ENCODE measurements at places on chromosomes 7 and 10. TPM values are rescaled to one million over a fixed set of nuclear protein-coding genes. Genes with fewer than 3 reads are reported as not detected.

- no peak for DNase-seq
Observed at GRCh38 chr7:143456992-143457793, 13.9 kb downstream of the TAS2R60 start.

DNA sequence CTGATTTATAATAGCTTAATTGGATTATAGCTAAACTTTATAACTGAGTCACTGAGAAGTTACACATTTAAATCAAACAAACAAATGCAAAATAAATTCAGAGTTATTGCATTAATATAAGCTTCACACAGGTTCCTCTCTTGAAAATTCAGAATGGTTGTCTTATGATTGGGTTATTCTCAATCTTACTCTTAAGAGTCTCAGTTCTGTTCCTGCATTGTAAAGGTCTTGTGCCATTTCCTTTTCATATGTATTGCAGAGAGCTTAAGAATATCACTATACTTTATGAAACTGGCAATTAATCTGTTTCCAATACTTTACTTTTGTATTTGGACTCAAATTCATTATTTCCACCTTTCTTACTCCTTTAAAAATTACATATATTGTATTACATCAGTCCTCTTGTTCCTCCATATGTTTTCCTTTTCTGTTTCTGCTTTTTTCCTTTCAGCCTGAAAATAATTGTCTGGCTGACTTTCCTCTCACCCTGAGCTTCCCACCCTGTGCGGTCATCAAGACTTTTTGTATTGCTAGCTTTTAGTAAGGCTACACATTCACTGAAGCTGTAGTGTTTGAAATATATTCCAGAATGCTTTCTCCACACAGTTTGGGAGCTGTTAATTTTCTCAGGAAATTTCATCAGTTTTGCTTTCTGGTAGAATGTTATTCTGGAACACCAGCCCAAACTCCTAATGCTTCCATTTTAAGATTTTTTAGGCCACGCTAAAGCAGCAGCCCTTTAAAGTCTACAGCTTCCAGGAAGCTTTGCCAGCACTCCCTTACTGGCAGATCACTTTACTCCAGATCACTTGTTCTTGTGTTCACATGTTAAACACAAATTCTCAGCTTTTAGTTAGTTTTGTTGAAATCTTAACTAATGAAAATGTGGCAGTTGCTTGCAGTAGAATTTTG is 139.4 kb downstream of the KCND2 start:
- no peak for DNase-seq

GRCh38 chr10:97138174-97138573 is 47.6 kb downstream of the SLIT1 start:
- DNase-seq: no peak

- no peak for DNase-seq
Observed at GRCh38 chr7:18700147-18700546, 204.6 kb downstream of the HDAC9 start.

CPED1 gene
- 126 TPM for total RNA-seq

SPDYE2 gene
- total RNA-seq: not detected

LRRC18 gene
- total RNA-seq: not detected

RAMP3 gene
- 123 TPM for total RNA-seq

DNA sequence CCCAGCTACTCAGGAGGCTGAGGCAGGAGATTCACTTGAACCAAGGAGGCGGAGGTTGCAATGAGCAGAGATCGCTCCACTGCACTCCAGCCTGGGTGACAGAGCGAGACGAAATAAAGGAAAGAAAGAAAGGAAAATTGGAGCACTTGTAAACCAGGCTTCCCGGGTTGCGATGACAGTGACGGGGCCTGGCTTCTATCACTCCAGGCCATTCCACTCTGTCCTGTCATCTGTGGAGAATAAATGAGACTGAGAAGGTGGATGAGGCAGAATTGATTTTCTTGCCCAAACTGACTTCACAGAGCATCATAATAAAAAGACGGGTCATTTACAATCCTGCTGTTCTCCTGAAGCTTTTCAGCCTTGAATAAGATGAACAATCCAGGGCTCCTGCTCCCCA is 12.1 kb upstream of the KPNA7 start:
- no peak for DNase-seq

GRCh38 chr10:3969876-3970666 is 185.1 kb upstream of the KLF6 start:
- DNase-seq: no peak

ATOH7 gene
- not detected for total RNA-seq

EIF5AL1 gene
- total RNA-seq: 0.14 TPM

CCDC136 gene
- 34.7 TPM for total RNA-seq

PSPH gene
- total RNA-seq: 5.8 TPM

DNA sequence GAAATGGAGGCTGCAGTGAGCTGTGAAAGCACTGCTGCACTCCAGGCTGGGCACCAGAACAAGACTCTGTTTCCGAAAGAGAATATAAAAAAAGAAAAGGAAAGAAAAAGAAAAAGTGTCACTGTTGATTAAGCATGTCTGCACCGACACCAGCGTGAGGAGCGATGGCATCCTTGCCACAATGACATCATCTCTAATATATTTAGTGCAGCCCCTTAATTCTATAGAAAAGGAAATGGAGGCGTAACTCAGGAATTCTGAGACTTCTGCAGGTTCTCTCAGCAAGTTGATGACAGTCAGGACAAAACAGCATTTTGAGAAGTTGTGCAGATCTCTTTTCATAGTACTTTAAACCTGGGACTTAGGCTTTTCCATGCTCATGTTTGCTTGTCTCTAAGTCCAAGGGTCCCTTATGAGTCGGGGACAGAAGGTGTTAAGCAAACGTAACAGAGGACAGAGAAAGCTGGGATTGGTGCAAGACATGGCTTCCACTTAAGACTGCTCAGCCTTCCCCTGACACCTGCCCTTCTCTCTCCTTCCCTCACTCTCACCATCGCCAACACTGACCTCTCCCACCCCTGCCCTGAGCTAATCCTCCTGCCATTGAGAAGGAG is 16.9 kb upstream of the ANKRD1 start:
- DNase-seq: no peak

DOCK4 gene
- total RNA-seq: 22.3 TPM

- no peak for DNase-seq
Observed at GRCh38 chr7:71479231-71479630, 347.3 kb downstream of the GALNT17 start.

ADAM8 gene
- 14.0 TPM for total RNA-seq

DNA sequence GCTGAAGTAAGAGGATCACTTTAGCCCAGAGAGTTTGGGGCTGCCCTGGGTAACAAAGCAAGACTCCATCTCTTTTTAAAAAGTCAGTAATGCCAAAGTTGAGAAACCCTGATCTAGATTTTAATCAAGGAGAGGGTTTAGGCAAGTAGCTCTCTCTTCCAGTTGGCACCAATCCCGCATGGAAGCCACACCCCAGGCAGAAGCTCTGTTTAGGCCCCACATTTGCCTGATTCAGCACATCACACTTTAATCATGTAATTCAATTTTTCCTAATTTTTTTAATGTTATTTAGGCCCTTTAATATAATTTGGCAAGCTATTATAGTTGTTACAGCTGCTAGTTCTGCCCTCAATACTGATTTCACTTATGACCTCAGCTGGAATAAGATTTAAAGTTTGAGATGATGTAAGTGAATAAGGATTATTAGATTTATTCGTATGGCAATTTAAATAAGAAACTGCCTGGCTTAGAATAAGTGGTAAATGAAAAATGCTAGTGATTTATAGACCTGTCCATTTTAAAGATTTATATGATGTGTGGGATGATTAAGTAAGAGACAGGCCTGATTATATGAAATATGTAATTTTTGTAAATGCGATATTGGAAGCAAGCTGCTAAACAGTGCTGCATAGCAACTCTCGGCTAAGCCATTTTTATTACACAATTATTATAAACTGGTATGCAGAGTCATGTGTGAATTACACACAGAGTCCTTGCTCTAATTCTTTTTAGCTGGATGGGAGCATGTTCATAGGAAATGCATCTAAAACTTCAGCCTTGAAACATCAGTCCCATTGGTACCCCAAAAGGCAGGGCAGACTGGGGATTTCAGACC is 80.2 kb upstream of the NFE2L3 start:
- no peak for DNase-seq

KCNIP2 gene
- total RNA-seq: 1.2 TPM

GRCh38 chr10:90126256-90126595 is 424.8 kb downstream of the KIF20B start:
- DNase-seq: no peak

LRRN3 gene
- 3.0 TPM for total RNA-seq

HPSE2 gene
- 1.8 TPM for total RNA-seq

CNPY1 gene
- not detected for total RNA-seq

VPS37D gene
- total RNA-seq: 1.2 TPM

DNA sequence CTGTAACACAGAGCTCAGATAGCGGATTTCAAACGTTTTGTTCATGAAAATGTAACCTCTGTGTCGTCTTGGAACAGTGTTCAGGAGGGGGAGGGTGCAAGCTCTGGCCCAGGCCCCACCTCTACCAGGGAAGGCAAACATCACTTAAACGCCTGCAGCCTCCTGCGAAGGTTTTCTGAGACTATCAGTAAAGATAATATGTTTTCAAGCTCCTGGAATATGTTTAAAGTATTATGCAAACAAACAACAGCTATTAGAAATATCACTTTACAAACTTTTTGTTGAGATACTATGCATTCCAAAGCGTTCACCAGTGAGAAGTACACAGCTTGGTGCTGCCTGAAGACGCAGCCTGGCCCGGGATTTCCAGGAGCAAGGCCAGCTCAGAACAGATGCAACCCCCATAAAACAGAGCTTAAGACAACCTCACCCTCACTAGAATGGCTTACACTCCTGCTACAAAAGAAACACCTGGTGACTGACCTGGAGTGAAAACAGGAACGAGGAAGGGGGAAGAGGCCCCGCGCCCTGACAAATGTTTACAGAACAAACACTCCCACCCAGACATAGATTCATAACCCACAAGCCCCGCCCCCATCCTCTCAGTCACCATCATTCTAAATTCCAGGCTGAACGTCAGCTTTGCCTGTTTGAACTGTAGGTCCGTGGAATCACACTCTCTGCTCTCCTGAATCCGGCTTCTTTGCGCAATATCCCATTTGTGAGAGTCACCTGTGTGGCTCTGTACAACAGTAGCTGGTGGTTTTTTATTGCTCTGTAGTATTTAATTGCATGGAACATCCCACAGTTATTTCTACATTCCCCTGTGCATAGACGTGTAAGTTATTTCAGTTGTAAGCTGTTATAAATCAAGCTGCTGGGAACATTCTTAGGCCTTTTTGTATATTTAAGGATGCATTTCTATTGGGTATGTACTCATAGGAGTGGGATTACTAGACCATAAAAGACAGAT is 155.0 kb downstream of the PTPRN2 start:
- no peak for DNase-seq

LZTS2 gene
- 127 TPM for total RNA-seq

- no peak for DNase-seq
Observed at GRCh38 chr10:21531164-21531563, 2.9 kb upstream of the MLLT10 start.

DNA sequence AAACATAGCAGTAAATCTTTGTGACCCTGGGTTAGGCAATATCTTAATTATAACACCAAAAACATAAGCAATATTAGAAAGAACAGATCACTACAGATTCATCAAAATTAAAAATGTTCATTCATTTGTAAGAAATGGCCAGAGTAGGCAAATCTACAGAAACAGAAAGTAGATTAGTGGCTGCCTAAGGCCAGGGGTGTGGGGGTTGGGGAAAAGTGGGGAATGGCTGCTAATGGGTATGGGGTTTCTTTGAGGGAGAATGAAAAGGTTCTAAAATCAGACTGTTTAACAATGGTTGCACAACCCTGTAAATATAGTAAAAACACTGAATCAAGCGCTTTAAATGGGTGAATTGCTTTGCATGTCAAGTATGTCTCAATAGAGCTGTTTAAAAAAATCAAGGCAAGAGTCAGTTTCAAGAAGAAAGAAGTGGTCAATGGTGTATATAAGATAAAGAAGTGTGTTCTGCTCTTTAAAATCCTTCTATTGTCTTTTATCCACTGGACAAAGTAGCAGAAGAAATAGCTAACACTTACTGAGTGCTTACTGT is 42.6 kb downstream of the CDK6 start:
- no peak for DNase-seq

DNA sequence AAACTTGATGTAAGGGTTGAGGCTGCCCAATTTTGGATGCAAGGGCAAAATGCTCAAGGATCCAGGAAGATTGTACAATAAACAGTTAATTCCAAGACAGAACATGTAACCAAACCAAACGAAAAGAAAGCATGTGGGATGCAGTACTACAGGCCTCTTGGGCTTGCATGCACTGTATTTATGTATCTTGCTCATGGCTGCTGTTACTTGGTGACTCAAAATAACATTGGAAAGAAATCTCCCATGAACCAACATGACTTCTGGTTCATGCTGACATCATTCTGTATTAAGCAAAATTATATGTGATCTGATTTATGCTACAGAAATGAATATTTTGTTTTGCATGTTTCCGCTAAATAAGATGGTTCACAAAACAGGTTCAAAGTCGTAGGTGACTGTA is 65.9 kb upstream of the FZD1 start:
- no peak for DNase-seq

ANKMY2 gene
- total RNA-seq: 10.2 TPM

- DNase-seq: no peak
Observed at GRCh38 chr7:46554688-46555422, 633.8 kb upstream of the IGFBP3 start.
